GM13976 (cell line): ENCODE measurements at places on chromosomes 13 and 19.

DNA sequence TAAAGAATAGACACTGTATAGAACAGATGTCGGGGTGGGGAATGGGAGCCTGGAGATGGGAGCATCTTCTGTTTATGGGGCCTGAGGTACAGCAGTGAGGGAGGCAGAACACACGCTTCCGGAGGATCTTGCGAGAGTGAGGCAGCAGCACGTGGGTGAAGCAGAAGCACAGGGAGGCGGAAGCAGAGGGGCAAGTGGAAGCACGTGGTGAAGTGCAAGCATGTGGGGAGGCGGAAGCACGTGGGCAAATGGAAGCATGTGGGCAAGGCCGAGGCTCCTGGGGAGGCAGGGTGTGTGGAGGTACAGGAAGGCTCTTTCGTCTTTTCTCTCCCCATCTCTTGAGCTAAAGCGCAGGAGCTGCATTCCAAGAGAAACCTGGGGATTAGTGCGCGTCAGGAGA is 198.4 kb downstream of the ATP8A2 start:
- no peak for DNase-seq

GRCh38 chr19:40370997-40371801 is 18.8 kb downstream of the HIPK4 start:
- no peak for DNase-seq

DNA sequence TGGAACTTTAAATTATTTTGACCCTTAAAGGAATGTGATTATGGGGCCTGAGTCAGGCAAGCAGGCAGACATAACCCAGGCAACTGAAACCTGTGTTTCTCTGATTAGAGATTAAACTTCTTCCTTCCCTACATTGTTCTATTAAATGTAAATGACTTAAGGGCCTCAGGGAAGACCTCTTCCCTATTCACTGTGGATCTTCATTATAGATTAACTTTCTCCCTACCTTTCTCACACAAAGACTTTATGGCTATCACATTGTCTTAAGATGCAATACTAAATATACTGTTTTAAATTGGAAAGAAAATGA is 8.8 kb upstream of the METTL21C start:
- no peak for DNase-seq

DNA sequence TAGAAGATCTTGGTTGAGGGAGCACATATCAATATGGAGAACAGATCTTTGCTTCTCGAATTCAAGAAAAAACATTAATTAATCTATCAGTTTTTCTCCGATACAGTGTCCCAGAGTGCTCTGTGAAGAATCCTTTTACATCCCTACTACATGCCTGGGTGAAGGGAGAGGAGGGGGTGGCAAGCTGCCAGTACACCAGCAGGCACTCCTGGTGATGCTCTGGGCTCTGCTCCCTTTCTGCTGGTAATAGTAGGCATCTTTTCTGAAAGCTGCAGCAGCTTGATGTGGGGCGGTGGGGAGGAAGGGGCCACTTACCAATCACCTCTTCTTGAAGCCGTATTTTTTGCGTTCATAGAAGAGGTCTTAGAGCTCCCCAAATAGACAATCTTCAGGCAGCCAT is 30.7 kb downstream of the PBX4 start:
- no peak for DNase-seq

DNA sequence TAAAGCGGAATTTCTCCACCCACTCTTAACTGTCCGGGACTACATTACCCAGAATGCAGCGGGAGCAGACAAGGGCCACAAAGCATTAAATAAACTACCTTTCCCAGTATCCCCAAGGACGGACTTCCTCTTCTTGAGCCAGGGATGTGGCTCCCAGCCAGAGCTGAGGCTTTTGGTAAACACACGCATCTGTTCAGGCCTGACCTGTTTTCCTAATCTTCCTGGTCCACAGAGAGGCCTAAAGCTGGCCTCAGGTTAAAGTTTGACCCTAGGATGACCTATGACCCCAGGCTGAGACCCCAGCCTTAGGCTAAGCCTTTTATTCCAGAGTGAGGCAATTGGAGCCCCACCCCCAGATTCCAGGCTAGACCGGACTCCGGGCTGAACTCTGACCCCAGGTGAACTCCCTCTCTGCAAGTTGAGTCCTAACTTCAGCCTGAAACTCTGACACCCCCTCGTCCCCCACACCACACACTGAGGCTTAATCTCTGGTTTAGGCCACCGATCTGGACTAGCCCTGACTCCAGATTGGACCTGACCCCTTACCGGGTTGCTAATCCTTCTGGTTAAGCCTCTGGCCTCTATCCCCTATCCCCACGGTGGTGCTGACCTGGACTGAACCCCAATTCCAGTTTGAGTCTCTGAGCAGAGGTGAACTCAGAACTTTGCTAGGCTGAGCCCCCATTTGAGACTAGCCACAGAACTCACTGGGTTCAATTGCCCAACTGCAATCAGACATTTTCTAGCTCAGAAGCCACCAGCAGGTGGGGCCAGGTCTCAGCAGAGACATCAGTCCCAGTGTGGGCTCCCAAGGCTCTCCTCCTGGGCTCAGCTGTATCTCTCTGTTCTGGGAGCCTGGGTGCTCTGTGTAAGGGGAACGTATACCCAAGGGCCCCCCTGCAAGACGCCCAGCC is 750 bp upstream of the GPR108 start:
- peak; percentile 76 for DNase-seq

DNA sequence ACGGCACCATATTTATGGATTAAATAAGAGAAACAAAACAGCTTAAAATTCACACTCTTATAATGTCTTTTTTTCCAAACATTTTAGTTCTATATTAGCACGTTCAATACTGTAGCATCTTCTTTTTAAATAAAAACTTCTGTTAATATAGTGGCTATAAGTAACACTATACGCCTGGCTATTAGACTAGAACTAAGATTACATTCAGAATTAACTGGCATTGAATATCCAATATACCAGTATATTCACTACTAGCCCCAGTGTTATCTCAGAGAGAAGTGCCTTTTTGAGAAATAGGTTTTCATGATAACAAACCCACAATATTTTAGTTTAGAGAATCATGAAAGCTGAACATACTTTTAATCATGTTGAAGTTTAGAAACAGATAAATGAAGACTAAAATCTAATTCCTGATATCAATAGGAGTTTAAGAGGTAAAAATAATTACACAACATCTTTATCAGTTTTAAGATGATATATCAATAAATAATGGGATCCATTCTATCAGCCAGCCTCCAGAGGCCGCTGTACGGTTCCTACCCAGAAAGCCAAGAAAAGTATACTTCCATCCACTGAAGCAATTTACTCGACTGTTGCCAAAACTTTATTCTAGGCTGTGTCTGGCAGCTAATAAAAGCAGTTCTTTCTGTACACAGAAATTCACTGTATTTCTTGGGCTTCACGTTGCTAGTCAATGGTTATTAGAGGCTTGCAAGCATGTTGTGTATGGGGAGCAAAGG is 1113.4 kb upstream of the MIR17HG start:
- DNase-seq = no peak

- DNase-seq = no peak
These were observed 1430.7 kb upstream of the PCDH20 start for GRCh38 chr13:62846302-62846701.

DNA sequence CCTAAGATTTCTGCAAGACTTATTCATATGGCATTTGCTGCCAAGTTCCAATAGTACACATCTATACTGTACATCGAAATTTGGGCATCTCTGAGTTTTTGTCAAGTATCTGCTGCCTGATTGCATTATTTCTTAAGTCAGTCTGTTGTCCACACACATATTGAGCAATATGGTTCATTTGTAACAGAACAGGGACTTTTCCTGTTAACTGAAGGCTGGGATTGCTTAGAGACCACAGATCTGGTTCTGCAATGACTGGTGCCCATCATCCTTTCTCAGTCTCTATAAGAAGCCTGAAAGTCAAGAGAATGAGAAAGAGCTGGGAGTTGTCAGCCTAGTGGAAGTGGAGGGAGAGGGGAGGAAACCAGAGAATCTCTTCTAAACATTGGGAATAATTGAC is 22.5 kb upstream of the MYCBP2 start:
- no peak for DNase-seq

GRCh38 chr19:38815059-38816001 is 2.6 kb upstream of the LGALS4 start:
- DNase-seq = no peak

- peak; percentile 89 for DNase-seq
These were observed 16.0 kb upstream of the EMC10 start for GRCh38 chr19:50460161-50460765.

DNA sequence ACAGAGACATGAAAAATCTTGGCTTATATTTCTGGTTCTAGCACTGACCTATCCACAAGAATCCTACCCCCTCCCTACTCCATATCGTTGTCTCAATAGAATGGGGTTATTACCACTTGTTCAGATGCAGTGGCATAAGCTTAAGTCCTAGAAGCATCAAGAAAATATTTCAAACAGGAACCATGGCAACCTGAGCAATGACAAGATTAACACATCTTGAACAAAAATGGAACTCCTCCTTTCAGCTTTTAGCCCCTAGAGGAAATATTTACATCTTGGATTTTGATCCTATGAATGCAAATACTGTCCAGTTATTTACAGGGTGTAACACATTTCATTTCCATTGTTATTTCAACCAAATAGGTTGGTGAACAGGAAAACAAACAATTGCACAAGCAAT is 46.1 kb upstream of the TSC22D1 start:
- no peak for DNase-seq

GRCh38 chr13:113786262-113786841 is 27.3 kb downstream of the TMEM255B start:
- no peak for DNase-seq

- no peak for DNase-seq
These were observed 110.7 kb upstream of the UQCRFS1 start for GRCh38 chr19:29323440-29324290.

DNA sequence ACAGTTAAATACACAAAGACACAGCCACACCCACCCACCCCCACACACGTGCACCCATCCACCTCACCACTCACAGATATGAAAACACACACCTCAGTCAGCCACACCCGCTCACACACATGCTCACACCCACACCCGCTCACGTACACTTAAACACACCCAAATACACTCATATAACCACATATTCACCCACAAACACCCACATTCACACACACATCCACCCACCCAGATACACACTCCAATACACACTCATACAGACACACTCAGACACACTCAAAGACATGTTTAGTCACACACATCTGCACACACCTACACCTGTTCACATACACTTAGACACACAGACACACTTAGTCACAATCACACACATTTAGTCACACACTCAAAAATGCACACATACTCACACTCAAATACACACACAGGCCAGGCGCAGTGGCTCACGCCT is 30.6 kb downstream of the ADGRL1 start:
- DNase-seq = no peak

DNA sequence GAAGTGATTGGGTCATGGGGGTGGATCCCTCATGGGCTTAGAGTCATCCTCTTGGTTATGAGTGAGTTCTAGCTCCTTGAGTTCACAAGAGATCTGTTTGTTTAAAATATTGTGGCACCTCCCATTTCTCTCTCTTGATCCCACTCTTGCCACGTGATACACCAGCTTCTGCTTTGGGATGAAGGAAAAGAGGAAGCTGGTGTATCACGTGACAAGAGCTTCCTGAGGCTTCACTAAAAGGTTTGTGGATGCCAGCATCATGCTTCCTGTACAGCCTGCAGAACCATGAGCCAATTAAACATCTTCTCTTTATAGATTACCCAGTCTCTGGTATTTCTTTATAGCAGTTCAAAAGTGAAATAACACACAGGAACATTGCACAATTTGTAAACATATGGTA is 352.5 kb upstream of the ATXN8OS start:
- DNase-seq = no peak

DNA sequence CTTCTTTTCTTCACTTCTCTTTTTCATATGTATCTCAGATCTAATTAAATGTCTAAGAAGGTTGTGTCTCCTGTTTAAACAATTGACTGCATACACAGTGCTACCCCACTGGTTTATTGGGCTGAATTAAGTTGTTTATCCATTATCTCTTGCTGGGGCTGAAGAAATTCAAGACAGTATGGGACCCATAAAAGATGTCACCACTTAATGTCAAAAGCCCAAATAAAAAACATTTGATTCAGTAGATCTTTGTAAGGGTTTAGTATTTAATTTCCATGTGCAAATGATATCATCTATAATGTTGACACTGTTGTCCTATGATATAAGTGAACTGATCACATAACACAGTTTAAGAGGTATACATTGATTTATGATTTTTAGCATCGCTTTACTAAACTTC is 1431.9 kb upstream of the PCDH20 start:
- no peak for DNase-seq

DNA sequence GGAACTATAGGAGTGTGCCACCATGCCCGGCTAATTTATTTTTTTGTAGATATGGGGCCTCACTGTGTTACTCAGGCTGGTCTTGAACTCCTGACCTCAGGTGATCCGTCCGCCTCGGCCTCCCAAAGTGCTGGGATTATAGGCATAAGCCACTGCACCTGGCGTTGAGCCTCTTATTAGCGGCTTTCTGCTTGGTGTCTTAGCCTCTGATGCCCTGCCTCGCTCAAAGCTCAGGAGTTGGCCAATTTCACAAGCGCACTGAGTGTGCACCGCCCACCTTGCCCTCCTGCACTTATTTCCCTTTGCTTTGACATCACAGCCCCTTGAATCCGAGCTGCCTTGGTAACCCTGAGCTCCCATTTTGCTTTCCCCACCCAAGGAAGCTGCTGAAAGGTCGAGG is 10.1 kb downstream of the YIPF2 start:
- DNase-seq = no peak

DNA sequence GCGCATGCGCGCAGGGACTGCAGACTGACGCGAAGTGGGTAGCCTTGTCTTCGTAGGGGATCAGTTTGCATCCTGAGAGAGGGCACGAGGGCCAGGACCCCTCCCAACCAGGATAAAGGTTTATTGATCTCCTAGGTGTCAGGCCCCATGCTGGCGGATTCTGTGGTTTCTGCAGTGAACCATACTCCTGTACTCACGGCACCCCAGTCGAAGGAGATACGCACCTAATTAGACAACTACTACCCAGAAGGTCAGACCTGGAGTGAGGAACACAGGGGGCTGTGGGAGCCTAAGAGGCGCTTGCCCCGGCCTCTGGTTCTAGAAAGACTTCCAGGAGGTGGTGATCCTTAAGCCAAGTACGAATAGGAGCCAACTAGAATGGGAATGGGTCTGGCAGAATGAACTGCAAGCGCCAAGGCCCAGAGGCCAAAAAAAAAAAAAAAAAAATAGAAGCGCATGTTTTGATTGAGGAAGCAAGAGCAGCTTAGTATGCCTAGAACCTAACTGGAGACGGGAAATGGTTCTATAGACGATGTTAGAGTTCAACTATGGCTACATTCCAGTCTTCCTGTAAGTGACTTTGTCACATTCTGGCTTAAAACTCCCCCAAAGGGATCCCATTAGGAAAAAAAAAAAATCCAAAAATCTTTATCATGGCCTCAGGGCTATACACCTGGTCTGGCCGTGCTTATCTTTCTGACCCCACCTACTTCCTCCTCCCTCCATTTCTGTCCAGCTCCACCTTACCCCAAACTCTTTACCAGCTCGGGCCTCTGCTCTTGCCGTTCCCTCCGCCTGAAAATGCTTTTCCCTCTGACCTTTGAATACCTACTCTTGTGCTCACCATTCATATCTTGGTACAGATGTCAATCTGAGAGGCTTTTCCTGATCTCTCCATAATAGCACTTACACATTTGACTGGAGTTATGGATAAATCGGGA is 902 bp upstream of the ZNF428 start:
- no peak for DNase-seq
